ENCODE measurements at places on chromosomes 12 and 14.

- no peak for DNase-seq
Observed at GRCh38 chr14:38409071-38409705, 153.3 kb upstream of the CLEC14A start.

DNA sequence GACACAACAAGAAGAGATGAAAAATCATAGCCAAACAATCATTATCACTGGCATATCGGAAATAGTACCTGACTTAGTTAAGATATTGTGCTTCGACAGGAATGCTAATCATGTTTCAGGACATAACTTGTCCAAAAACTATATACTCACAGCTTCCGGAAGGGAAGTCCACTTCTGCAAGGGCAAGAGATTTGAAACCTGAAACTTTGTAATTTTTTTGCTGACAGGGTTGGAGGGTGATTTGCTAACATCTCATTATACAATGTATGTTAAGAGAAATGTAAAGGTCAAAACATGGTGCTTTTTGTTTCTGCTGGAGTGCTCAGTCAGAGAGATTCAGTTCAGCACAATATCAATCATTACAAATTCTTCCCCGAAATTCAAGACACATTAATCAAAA is 200.3 kb downstream of the CNTN1 start:
- no peak for DNase-seq

- no peak for DNase-seq
Observed at GRCh38 chr12:96198965-96199364, 4.8 kb downstream of the ELK3 start.

DNA sequence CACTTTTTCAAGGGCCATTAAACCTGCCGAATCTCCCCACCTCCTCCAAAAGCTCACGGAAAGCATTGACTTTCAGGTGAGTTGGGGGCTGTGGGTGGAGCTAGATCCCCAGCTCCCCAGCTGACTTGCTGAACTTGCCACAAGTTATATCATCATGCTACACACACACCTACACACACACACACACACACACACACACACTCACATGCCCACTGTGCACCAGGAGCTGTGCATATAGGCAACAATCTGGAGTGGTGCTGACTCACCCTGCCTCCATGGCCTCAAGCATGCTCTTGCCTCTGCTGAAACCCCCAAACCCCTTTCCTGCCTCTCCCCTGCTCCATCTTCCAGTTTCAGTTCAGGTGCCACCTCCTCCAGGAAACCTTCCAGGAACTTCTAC is 26.1 kb downstream of the SERPINA3 start:
- no peak for DNase-seq

- DNase-seq, result no peak
Observed at GRCh38 chr14:90814806-90815571, 1.2 kb downstream of the TTC7B start.

- no peak for DNase-seq
Observed at GRCh38 chr12:104152685-104153241, 14.8 kb upstream of the NFYB start.

DNA sequence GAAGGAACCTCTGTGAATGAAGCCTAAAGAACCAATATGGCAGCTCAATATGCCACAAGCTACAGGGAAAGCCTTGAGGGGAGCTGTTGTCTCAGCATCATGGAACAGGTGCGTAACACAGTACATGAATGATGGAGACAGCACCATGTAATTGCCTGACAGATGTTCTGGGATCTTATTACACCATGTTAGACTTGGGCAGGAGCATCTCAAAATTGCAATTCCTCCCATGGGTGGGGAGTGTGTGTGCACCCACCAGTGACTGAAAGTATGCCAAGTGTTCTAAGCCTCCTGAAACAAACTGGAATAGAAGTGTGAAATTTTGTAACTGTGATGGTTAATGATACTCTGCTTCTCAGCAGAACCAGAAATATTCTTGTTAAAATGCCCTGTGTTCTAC is 151.0 kb upstream of the SRRM4 start:
- DNase-seq, result no peak

- no peak for DNase-seq
Observed at GRCh38 chr14:25680934-25681333, 631.0 kb upstream of the STXBP6 start.

DNA sequence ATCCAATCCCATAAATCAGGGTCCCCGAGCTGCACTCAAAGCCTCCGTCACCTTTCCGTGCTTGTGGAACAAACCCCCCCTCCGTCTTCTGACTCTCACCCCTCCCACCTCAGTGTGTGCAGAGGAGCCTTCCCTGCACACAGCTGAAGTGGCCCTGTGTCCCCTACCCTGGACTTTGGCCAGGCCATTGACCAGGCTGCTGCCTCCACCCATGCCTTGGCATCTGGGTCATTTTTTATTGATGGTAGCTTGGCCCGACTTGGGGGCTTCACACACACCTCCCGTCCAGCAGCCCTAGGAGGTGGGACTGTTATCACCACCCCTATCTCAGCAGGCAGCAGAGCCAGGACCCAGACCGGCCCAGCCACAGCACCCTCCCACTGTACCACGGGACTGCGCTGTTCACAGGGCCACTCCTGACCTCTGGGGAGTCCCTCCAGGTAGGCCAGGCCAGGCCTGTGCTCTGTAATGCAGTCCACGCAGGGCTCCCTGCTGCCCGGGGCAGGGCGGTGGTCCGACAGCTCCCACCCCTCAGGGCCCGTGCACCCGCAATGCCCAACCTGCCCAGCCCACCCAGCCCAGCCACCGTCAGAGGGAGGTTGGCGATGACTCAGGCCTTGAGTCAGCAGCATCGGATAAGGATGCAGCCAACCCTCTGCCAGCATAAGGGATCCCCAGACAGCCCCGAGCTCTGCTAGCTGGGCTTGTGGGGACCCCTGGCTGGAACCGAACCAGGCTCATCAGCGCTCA is 9.2 kb upstream of the INF2 start:
- DNase-seq, result no peak

DNA sequence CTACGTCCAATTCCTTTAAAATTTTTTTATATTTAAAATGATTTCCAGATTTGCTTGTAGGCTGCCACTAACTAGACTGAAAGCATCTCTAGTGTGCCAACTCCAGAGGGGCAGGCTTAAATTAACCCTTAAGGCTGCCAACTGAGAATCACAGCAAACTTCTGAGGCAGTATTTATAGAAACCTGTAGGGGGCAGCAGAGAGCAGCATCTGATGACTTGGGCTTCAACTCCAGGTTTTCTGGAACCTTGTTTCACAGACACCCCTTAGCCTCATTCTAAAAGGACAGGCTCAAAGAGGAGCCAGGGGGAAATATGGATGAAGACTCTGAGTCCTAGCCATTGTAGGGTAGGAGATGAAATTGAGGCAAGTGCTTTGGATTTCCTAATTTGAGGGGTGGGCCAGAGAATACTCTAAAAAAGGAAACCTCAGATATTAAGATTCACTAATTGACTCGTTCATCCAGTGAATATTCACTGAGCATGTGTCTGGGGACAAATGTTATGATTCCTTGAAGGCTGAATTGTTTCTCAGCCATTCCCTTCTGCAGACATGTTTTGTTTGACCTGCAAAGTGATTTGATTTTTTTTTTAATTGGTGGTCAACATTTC is 63.3 kb upstream of the HSPB8 start:
- DNase-seq, result no peak

GRCh38 chr12:107405436-107405835 is 280.2 kb upstream of the PWP1 start:
- DNase-seq, result no peak
